IPS DF 19.7 (cell line): ENCODE measurements at places on chromosomes 3 and 15.

- no peak for DNase-seq
These were observed 75.7 kb upstream of the GBE1 start for GRCh38 chr3:81837071-81837593.

- DNase-seq = no peak
These were observed 525.2 kb downstream of the OCA2 start for GRCh38 chr15:27573805-27574485.

DNA sequence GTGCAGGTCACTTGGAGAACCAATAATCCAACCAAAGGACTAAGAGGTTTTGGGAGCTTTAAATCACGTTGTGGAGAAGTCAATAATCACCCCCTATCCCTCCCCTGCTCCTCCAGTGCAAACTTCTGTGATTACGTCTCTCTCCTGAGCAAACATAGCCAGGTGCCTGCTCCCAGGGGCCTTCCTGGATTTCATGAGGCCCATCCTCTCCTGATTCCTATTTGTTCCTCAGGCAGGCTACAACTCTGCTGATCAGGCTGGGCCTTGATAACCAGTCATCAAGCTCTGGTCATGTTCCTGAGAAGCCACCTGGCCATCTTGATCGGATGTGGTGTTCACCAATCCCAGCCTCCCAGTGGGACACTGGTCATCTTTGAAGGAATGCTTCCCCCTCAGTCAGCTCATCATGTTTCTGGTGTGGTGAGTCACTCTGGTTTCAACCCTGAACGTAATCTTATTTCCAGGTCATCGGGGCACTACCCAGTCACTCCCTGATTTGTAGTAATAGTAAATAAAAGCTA is 2.9 kb upstream of the ZNF710 start:
- DNase-seq = no peak

DNA sequence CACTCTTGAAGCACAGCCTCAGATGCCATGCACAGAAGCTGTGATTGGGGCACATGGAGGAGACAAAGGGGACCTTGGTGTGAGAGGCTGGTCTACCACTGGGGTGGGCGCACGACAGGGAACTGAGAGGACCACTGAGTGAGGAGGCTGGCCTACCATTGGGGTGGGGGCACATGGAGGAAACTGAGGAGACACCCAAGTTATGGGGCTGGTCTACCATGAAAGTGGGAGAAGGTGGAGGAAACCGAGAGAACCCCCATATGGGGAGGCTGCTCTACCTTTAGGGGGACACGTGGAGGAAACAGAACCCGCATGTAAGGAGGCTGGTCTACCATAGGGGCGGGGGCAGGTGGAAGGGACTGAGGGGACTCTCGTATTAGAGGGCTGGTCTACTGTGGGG is 153.4 kb downstream of the FBLN2 start:
- DNase-seq = no peak
